ENCODE measurements at places on chromosomes 6 and 20.

DNA sequence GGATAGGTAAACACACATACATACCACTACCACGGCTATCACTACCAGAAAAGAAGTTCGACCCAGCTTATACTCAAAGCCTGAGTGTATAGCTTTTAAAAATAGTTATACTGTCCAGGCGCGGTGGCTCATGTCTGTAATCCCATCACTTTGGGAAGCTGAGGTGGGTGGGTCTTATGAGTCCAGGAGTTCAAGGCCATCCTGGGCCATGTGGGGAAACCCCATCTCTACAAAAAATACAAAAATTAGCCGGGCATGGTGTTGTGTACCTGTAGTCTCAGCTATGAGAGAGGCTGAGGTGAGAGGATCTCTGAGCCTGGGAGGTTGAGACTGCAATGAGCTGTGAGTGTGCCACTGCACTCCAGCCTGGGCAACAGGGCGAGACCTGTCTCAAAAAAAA is 32.9 kb downstream of the NKX2-4 start:
- DNase-seq: no peak

GRCh38 chr6:69294862-69295261 is 501.9 kb downstream of the LMBRD1 start:
- no peak for DNase-seq

DNA sequence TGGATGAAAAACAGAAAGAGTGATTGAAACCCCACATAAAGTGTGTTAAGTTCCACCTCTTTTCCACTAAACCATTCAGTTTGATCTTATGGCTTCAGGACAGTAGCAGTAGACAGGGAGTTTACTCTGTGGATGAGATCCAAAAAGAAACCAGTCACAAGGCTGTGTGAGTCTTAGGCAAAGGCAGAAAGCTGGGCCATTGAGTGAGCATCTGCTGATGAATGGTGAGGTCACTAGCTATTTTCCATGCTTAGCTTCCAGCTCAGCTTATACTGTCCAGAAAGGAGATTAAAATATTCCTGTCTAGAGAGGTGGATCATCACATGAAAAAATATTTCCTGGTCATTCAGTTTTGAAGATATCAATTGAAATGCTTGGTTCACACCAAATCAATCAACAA is 1643.9 kb downstream of the HACE1 start:
- DNase-seq: no peak

- no peak for DNase-seq
Observed at GRCh38 chr20:50048420-50049166, 64.4 kb downstream of the UBE2V1 start.

GRCh38 chr6:108714101-108714765 is 134.0 kb upstream of the ARMC2 start:
- no peak for DNase-seq

DNA sequence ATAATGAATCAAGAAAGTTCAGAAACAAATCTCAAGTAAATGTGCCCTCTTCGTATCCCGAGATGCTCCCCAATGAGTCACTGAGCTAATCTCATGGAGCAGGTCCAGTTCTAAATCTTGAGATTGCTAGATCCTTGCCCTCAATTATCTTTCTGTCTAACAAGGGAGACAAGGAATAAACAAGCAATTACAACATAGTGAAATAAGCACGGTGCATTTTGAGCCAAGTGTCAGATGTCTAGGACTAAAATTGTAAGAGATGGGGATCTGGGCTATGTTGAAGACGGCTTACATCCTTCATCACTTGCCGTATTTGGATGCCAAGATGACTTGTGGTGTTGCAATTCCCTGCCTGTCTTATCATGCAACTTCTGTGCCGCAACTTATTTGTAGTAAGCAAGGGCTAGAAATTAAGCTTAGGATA is 56.5 kb upstream of the ADGRF1 start:
- DNase-seq: no peak

DNA sequence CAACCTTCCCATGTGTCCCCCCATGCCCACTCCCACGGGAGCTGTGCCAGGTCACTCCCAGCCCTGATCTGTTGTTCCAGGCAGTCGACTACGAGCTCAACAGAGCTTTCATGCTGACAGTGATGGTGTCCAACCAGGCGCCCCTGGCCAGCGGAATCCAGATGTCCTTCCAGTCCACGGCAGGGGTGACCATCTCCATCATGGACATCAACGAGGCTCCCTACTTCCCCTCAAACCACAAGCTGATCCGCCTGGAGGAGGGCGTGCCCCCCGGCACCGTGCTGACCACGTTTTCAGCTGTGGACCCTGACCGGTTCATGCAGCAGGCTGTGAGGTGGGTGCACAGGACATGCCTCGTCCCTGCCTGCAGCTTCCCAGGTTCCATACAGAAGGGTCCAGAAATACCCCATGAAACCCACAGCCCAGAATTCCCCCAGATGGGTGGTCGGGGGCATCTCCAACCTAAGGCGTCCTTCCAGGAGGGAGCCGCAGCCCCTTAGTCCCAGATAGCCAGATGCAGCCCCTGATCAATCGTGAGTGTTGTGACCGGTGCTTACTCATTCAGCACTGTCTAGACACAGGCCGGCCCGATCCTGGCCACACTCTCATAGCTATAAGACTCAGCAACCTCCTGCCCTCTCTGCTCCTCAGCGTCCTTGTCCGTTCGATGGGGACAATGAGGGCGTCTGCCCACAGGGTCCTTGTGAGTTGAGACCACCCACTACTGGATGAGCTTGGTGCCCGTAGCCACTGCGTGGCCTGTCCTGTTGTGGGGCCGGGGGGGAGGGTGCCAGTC is 142.1 kb downstream of the TAF4 start:
- no peak for DNase-seq

- DNase-seq: no peak
Observed at GRCh38 chr6:56786256-56786655, 143.6 kb upstream of the DST start.

DNA sequence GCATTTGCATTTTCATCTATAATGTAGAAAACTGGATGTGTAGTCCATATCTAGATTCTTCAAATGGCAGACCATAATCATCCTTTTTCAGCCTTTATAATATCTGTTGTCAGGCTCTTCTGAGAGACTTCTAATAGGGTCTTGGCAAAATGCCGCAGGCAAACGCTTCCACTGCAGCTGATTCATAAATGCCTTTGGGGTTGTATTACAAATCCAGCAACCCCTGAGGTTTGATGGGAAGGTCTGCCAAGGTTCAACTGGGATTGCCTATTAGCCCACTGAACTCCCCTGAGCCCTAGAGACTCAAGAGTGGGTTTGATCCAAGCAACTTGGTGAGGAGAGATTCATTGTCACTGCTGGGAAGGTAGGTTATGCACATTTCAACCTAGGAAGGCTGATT is 365.2 kb upstream of the POU3F2 start:
- DNase-seq: no peak

DNA sequence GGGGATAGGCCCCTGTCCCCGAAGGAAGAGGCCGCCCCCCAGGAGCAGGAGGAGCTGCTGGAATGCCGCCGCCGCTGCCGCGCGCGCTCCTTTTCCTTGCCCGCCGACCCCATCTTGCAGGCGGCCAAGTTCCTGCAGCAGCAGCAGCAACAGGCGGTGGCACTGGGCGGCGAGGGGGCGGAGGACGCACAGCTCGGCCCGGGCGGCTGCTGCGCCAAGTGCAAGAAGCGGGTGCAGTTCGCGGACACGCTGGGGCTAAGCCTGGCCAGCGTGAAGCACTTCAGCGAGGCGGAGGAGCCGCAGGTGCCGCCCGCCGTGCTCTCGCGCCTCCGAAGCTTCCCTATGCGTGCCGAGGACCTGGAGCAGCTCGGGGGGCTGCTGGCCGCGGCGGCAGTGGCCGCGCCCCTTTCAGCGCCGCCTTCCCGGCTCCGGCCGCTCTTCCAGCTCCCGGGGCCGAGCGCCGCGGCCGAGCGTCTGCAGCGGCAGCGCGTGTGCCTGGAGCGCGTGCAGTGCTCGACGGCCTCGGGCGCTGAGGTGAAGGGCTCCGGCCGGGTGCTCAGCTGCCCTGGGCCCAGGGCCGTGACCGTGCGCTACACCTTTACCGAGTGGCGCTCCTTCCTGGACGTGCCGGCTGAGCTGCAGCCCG is 630 bp downstream of the PPP1R3G start:
- DNase-seq: no peak

GRCh38 chr6:49252901-49253300 is 210.2 kb downstream of the MMUT start:
- no peak for DNase-seq

DNA sequence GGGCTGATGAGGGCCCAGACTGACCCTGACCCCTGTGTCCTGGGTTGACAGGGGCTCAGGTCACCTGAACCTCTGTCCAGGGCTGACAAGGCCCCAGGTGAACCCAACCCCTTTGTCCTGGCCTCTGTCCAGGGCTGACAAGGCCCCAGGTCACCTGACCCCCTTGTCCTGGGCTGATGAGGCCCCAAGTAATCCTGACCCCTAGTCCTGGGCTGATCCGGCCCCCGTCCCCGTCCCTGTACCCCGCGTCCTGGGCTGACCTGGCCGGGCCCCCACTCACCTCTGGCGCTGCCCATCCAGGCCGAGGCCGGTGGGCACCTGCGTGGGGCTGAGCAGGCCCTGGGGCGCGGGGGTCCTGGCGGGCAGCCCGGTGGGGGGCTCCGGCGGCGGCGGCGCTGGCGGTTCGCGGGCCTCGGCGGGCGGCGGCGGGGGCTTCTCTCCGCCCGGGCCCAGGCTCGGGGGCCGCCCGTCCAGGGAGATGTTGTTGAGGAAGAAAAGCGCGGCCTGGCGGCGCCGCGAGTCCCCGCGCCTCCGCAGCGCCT is 379 bp downstream of the CABLES2 start:
- DNase-seq: no peak

DNA sequence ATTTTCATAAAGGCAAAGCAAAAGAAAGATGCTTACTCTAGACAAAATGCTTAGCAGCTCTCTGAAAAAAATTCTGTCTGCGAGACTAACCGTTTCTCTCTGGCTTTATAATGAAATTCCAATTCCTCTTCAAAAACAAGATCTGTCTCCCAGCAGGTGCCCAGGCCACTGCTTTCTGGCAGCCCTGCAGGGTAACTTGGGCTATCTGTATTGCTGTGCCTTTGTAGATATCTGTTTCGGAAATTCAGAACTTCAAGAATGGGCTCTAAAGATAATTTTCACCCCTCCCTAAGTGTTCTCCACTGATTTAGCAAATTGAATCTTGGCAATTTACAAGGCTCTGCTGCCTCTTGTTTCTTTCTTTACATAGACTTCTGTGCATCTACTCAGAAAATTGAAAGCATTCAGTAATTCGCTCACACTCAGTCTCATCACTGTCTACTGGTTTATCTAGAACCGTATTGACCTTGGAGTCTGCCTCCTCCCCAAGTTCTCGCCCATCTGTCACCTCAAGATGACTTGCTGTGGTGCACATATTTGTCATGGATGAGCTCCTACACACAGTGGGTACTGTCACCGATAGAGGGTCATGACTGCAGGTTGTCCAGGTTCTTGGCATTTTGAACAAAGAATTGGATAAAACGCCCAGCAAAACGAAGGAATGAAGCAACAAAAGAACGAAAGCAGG is 26.4 kb upstream of the FABP7 start:
- no peak for DNase-seq

GRCh38 chr20:1883986-1884385 is 11.2 kb upstream of the SIRPA start:
- DNase-seq: no peak

- no peak for DNase-seq
Observed at GRCh38 chr20:20480689-20481088, 112.8 kb downstream of the INSM1 start.

DNA sequence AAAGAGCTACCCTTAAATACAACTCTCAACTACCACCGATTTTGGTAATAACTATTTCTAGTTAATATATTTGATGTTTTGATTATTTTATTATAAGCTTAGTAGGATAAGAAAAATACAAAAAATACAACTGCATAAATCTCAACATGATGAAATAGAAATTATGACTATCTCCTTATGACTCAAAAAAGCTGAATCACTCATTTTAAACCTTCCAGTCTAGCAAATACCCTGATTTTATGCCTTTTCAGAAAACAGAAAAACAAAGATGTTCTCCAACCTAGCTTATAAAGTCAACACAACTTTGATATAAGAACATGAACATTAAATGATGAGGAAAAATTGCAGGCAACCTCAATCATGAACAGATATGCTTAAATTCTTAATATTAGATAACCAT is 40.2 kb upstream of the DSE start:
- DNase-seq: no peak

GRCh38 chr6:98992535-98992934 is 44.8 kb upstream of the FBXL4 start:
- DNase-seq: no peak

DNA sequence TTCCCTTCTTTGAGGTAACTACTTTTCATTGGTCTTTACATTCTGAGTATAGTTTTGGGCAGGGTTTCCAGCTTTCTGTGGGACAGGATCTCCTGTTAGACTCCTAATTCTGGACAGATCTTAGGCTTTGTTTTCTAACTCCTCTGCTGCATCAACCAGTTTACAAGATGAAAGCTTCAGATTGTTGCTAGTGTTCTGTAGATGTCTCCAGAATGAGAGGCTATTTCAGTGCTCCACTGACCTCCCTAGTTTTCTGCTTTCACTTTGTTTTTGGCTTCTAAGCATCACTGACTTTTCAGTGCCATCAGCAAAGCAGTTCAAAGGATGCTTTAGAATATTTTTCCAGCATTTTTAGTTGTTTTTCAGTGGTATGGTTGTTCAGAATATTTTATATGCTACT is 101.4 kb downstream of the LIN28B start:
- DNase-seq: no peak

DNA sequence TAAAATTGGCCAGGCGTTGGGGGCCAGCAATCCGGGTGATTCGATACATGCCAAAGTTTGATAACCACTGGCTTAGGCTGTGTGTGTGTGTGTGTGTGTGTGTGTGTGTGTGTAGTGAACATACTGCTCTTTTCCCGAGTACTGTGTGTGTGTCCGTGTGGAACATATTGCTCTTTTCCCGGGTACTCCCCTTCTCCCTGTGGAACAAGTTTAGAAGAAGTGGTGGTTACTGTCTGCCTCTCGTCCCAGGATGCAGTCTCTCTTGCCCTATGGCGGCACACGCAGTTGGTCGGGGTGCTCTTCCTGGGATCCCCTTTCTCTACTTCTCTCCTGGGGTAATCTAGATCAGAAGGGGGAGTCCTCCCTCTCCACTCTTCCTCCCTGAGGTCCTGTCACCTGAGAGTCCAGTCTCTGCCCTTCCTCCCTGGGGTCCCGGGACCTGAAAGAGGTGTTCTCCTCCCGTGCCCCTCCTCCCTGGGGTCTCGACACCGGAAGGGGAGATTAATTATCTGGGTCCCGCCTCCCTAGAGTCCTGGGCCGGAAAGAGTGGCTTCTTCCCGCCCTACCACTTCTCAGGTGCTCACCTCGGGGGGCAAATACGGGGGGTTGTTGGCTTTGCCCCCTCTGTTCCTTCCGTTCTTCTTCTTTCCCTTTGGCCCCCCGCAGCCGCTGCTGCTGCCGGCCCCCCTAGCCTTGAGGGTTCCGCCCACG is 516 bp downstream of the GTPBP2 start:
- peak; percentile 31 for DNase-seq

DNA sequence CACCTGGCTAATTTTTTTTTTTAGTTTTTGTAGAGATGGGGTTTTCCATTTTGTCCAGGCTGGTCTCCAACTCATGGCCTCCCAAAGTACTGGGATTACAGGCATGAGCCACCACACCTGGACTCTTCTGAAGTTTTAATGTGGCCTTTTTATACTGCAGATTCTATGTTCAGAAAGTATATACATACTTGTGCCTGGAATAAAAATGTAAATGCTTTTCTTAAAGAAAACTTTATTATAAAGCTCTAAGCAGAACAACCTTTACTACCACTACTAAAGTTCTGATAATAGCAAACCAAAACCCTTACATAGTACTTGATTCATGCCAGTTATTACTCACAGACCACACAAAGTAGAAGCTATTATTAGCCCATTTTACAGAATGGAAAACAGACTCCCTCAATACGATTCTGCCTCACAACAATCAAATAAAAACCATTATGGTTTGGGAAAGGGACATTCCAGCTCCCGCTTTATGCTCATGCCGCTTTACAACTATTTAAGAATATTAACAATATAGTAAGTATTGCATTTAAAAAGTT is 5.3 kb downstream of the PHIP start:
- no peak for DNase-seq
